ENCODE measurements at places on chromosomes 12 and 14. TPM values are rescaled to one million over a fixed set of nuclear protein-coding genes. Genes with fewer than 3 reads are reported as not detected.

Gene OTX2
- total RNA-seq, result not detected

GRCh38 chr14:23175823-23176222, 7.6 kb downstream of the SLC7A8 start:
- no peak overlapping the region for H3K27ac ChIP-seq
- H3K4me1 ChIP-seq, result peaks cover 34% of the 10 kb centered on the region
- H3K36me3 ChIP-seq, result no peaks in the 10 kb centered on the region

DNA sequence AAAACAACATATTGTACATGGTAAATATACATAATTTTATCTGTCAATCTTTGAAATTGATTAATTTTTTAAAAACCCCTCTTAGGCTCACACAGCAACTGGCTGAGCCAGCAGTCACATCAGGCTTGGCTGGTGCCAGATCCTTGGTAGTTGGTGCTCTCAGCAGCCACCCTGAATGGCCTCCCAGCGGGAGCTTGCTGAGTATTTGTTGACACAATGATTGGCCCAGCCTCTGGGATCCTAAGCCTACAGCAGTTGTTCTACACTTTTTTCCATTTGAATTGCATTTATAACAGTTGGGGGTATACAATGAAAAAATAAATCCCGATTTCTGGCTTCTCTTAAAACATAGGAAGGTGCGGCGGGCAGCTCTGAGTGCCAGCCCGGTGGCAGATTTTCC, 11.1 kb downstream of the PRKAB1 start:
- H3K36me3 ChIP-seq, result peaks cover 83% of the 10 kb centered on the region
- H3K4me1 ChIP-seq, result peaks cover 21% of the 10 kb centered on the region
- DNase-seq, result no peak
- H3K27me3 ChIP-seq, result no peaks in the 10 kb centered on the region

DNA sequence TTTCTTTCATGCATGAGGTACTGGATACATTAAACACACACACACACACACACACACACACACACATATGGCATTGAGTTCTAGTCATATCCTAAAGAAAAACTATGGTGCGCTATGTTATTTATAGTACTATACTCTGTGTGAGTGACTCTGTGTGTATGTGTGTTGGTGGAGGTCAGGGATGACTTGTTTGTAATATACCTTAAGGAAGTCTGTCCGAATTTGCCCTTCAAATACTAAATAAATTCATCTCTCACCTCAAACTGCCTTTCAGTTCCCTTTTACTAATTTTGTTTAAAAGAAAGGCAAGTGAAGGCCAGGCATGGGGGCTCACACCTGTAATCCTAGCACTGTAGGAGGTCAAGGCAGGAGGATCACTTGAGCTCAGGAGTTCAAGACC, 2.1 kb upstream of the AKAP5 start:
- peaks cover 15% of the 10 kb centered on the region for H3K4me1 ChIP-seq
- no peaks in the 10 kb centered on the region for H3K36me3 ChIP-seq
- H3K27me3 ChIP-seq, result no peaks in the 10 kb centered on the region

GRCh38 chr12:95789126-95790032, 1.2 kb downstream of the NTN4 start:
- H3K36me3 ChIP-seq, result no peaks in the 10 kb centered on the region
- H3K27me3 ChIP-seq, result peaks cover 8% of the 10 kb centered on the region
- peaks cover 32% of the 10 kb centered on the region for H3K4me1 ChIP-seq

- H3K4me1 ChIP-seq, result peaks cover 47% of the 10 kb centered on the region
- H3K27ac ChIP-seq, result peak overlapping the region; percentile 53
- H3K36me3 ChIP-seq, result peaks cover 26% of the 10 kb centered on the region
- no peak for DNase-seq
- no peaks in the 10 kb centered on the region for H3K27me3 ChIP-seq
Observed at GRCh38 chr14:94385553-94386057, 2.8 kb downstream of the SERPINA1 start.

GRCh38 chr12:12868477-12869235, 22.7 kb upstream of the GPRC5A start:
- H3K4me1 ChIP-seq, result no peaks in the 10 kb centered on the region
- H3K27ac ChIP-seq, result no peak overlapping the region
- H3K36me3 ChIP-seq, result no peaks in the 10 kb centered on the region
- H3K27me3 ChIP-seq, result no peaks in the 10 kb centered on the region

DNA sequence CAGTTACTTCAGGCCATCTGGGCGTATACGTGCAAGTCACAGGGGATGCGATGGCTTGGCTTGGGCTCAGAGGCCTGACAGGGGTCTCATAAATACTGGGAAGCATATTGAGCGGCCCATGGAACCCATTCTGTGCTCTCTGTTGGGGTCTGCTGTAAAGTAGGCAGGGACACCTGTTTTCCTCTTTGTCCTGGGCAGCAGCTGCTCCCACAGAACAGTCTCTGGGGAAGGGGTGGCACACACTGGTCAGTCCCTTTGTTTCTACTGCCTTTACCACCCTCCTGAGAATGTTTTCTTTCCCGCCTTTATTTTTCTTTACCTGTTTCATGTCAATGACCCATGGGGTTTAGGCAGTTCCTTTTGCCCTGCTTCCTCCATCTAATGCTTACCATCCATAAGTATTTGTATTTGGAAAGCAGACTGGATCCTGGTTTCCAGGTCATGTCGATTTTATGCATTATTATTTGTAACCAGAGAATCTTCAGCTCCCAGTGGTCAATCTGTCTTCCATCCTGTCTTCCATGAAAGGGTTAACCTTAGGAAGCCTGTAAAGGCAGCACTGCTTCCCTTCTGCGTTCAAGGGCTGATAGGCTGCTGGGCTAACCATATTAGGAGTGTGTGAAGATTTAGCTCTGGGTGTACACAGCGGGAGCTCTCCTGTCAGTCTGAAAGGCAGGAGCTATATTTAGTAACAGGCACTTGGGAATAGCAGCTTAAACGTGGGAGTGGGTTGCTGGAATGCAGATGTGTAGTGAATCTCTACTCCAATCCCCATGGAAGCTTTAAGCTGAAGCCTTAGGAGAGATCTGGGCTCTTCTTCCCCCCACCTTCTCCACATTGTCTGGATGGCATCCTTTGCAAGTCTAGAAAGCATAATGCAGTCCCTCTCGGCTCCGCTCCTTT, 124.0 kb downstream of the DYRK2 start:
- no peaks in the 10 kb centered on the region for H3K4me1 ChIP-seq
- no peak for DNase-seq

DNA sequence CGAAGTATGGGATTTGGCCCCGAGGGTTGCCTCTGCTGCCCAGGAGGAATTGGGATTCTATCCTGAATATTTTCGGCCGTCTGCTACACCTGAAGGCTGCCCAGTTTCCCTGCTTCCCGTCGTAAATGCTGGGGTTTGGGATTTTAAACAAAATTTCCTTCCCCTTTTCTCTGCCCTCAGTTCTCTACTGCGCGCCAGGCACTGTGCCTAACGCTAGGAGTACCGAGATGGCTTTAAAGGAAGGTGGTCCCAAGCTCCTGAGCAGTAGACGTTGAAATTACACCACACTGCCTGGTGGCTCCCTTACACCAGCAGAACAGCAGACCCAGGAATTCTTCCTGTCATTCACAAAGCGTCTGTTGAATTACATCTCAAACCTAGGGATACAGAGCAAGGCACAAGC, 566 bp upstream of the PRDM4 start:
- H3K4me1 ChIP-seq, result peaks cover 38% of the 10 kb centered on the region
- H3K27me3 ChIP-seq, result no peaks in the 10 kb centered on the region
- H3K27ac ChIP-seq, result peak overlapping the region; percentile 82

GRCh38 chr14:60396718-60397343, 89.0 kb downstream of the C14orf39 start:
- H3K27me3 ChIP-seq, result no peaks in the 10 kb centered on the region
- no peaks in the 10 kb centered on the region for H3K36me3 ChIP-seq
- H3K4me1 ChIP-seq, result no peaks in the 10 kb centered on the region

- H3K4me1 ChIP-seq, result peaks cover 29% of the 10 kb centered on the region
- peak overlapping the region; percentile 73 for H3K27ac ChIP-seq
- H3K36me3 ChIP-seq, result no peaks in the 10 kb centered on the region
- no peak overlapping the region for H3K4me3 ChIP-seq
- DNase-seq, result no peak
- no peaks in the 10 kb centered on the region for H3K27me3 ChIP-seq
Observed at GRCh38 chr14:71399057-71399487, 491.8 kb downstream of the PCNX1 start.

DNA sequence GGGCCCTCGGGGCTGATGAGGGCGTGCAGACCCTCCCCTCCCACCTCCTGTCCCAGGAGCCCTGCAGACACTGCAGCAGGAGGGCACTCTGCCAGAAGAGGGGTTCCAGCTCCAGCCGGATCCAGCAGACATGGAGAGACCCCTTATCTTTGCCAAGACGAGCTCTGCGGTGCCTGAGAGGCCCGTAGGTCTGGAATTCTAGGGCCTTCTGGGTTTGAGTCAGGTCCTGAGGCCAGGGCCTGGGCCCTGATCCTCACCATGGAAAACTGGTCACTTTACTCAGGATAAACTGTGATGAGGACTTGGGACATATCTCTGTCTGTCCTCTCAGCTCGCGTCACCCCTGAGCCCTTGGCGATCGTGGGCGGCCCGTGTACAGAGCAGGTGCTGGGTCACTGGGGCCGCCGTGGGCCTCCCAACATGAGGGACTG, 13.8 kb downstream of the MEG3 start:
- peak; percentile 38 for DNase-seq
- H3K27me3 ChIP-seq, result no peaks in the 10 kb centered on the region
- H3K4me3 ChIP-seq, result no peak overlapping the region
- no peaks in the 10 kb centered on the region for H3K36me3 ChIP-seq
- H3K4me1 ChIP-seq, result no peaks in the 10 kb centered on the region
